ENCODE measurements at places on chromosomes 11 and 22. TPM values are rescaled to one million over a fixed set of nuclear protein-coding genes. Genes with fewer than 3 reads are reported as not detected.

The SUSD2 gene
- total RNA-seq = 18.2 TPM

The MFRP gene
- not detected for total RNA-seq

The ABTB2 gene
- 3.0 TPM for total RNA-seq

The THAP7 gene
- total RNA-seq = 19.1 TPM

The CD3E gene
- total RNA-seq = not detected
